ENCODE measurements at places on chromosomes 3 and 15. TPM values are rescaled to one million over a fixed set of nuclear protein-coding genes. Genes with fewer than 3 reads are reported as not detected.

DNA sequence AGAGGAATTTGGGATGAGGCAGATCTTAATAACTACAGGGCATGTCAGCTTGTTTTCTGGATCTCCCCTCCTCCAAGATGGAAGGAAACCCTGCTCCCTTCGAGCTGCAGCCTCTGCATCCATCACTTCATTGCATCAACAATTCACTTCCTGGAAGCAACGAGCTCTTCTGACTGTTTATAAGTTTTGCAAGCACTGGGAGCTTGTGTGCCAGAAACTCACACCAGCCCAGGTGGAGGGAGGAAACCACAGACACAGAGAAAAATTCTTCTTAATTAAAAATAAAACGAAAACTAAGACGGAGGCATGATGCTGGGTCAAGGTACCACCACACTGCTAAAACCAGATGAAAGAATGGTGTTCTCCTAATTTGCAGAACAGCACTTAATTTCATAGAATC lies 10.6 kb downstream of the LRIG1 start:
- no peak for DNase-seq

DNA sequence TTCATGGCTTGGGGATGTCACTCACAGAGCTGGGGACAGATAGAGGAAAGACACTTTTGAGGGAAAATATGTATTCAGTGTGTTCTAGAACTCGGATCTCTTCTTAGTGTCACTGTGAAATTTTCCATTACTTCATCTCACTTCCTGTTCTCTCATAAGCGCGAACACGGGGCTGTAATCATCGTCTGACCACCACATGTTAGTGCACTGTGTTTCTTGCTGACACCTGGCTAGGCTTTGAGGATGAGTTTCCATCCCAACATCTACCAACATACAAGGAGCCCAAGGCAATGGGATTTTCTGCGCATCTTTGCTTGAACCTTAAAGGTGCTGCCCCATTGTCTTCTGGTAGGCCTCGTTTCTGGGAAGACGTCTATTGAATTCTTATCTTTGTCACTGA lies 84.0 kb downstream of the LIPC start:
- no peak for DNase-seq

- DNase-seq, result no peak
These were observed 70.5 kb upstream of the CCDC39 start for GRCh38 chr3:180749796-180750195.

DNA sequence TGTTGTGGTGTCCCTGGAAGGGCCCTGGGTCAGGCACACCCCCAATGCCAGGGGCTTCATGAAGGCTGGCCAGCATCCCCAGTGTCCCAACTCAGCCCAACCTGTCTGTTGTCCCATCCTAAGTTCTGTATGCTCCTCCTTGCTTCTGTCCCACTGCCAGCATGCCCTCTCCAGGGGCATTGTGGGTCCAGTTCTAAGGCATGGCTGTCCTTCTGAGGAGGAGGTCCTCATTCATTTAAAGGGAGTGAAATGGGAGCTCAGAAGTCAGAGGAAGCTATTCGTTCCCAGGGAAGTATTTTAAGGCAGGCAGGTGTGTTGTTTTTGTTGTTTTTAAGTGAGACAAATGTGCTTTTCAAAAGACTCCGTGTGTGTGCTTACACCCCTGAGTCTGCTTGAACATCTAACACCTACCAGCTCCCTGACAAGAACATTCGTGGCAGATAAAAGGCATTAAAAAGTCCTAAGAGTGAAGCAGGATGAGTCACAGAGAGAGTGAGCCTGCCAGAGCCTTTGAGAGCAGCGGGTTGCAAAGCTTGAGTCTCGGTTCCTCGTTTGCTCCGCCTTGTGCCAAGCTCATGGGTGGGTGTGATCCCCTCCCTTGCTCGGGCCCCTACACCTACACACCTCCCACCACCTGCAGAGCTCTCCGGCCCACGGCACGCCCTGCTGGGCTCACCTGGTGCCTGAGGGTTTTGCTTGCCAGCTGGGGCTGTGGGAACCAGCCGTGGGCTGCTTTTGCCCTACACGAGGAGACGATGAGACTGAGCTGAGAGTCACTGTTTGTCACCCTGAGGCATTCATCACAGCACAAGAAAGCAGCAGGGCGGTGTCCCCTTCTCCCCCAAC lies 183.4 kb upstream of the TOPAZ1 start:
- DNase-seq, result peak; percentile 67

- DNase-seq, result peak; percentile 15
These were observed 16.0 kb upstream of the CPEB1 start for GRCh38 chr15:82663186-82663600.

- DNase-seq, result no peak
These were observed 26.8 kb upstream of the CHRM5 start for GRCh38 chr15:33941279-33942063.

DNA sequence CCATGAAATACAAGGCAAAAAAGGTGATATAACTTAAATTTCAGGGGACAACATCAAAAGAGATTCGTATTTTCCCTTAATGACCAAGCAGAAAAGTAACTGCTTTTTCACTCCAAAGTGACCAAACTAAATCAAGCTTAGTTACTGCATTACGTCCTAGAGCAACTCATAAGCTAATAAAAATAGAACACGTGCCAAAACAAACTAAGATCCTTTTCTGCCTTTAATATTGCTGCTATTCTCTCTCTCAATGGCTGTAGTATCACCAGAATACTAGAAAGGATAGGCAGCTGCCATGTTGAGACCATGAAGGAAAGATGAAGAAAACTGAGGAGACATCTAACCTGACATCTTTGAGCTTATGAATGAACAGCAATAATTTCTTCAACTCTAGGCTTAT lies 43.3 kb downstream of the UBXN7 start:
- DNase-seq, result no peak

DNA sequence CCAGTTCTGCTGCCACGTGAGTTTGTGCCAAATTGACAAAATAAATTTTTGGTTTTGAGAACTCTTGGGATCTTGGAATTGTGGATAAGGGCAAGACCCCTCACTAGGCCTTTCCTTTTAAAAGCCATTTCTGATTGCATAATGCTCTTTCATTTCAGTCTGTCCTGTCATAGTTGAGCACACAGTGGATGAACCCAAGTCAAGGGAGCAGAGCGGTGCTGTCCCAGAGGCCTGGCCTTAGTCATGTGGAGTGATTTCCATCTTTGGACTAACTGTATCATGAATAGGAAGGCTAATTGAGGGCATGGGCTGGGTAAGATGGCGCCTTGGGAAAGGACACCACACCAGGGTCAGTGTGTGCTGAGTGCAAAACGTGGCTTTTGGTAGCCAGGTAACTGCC lies 304.0 kb downstream of the UACA start:
- DNase-seq, result no peak

DNA sequence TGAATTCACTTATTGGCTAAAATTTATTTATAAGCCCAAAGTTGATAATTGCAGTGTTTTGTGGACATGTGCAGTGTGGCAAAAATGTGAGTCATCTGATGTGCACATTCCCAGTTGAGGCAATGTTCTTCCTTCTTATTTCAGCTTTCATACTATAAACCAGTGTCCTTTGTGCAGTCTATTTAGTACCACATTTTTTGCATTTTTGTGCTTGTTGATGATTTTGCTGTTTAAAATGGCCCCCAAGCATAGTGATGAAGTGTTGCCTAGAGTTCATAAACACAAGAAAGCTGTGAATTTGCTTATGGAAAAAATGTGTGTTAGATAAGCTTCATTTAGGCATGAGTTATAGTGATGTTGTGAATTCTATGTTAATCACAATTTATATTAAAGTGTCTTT lies 19.4 kb upstream of the IL20RB start:
- no peak for DNase-seq

- no peak for DNase-seq
These were observed 1.9 kb downstream of the VGLL3 start for GRCh38 chr3:86989006-86989405.

- no peak for DNase-seq
These were observed 7.6 kb downstream of the SCG3 start for GRCh38 chr15:51688863-51689262.

GRCh38 chr3:185715091-185715490 lies 109.8 kb downstream of the IGF2BP2 start:
- DNase-seq, result peak; percentile 79

DNA sequence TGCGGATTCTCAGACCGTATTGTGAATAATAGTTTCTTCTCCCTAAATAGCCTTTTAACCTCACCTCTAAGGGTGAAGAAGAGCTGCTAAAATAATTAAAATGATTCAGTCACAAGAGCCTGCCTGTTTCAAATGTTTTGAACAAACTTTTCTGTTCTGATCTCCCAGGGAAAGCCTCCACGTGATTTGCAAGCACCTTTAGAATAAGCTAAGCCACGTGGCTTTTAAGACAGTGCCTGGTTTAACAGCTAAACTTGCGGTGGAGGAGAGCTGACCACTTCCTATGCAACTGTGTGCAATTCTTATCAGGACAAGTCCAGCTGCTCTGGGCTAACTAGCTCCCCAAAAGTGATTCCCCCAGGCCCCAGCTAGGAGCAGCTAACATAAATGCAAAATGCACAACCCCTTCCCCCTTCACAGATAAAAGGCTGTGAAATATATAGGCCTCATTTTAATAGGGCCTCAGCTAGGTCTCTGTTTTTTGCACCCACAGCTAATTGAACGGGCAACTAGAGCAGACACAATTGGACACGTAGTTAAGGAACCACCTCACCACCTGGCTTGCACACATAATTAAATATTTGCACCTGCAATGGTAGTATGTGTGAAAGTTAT lies 401.2 kb upstream of the NR2F2 start:
- no peak for DNase-seq

DNA sequence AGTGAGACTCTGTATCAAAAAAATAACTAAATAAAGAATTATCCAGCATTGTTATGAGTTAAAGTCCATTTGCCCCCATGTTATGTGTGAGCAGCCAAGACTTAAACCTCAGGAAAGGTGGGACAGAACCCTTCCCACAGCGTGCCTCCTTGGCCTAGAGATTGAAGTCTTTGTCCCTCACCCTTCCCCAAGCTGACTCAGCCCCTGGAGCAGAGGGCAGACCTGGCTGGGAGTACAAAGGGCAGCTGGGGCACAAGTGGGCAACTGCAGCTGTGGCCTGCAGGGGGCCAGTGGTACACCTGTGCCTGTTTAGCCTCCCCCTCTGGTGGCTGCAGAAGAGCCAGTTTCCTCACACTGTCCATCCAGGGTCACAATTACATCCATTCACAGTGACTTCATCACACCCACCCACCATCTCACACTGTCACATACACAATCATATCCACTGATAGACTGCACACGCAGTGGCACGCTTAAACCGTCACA lies 940 bp upstream of the ACY1 start:
- DNase-seq, result no peak

- no peak for DNase-seq
These were observed 1056.4 kb downstream of the NTRK3 start for GRCh38 chr15:87200149-87200548.

The GREM1 gene
- 0.10 TPM for total RNA-seq

The ITIH1 gene
- not detected for total RNA-seq

The UNC13C gene
- not detected for total RNA-seq

The GUCA1C gene
- total RNA-seq, result not detected

The RHCG gene
- total RNA-seq, result 0.54 TPM

The P2RY14 gene
- total RNA-seq, result not detected

The CYP8B1 gene
- not detected for total RNA-seq

The RTP1 gene
- total RNA-seq, result not detected

The SLC12A1 gene
- total RNA-seq, result not detected

The NANOGP8 gene
- total RNA-seq, result not detected

The PLA2G4D gene
- 0.07 TPM for total RNA-seq

The XCR1 gene
- not detected for total RNA-seq

The CPLX3 gene
- not detected for total RNA-seq

The TM4SF18 gene
- not detected for total RNA-seq

The ATP13A5 gene
- total RNA-seq, result not detected

The LRRC31 gene
- not detected for total RNA-seq

Measured in foreskin keratinocyte (primary cell).